CD4-positive, alpha-beta T cell treated with Interleukin-2 at 100 ng/mL for 4 hours (primary cell): ENCODE measurements at places on chromosomes 1 and 21.

DNA sequence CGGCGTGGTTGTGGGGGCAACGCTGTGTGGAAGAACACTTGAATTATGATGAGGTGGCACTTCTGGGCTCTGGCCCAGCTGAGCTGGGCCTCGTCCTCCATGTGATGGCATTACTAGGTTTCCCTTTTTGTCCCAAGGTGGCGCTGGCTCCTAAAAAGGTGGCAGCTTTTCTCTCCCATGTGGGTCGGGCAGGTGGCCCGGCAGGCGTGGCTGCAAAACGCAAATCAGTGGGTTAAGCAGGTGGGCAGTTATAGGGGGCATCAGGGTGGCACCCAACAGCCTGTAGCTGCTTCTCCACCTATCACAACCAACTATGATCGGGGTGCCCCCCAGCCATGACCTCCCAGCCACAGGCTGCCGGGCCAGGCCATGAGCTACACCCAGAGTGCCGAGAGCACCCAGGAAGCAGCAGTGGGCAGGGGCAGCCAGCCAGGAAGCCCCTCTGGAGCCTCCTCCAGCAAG lies 59.6 kb downstream of the KCNAB2 start:
- DNase-seq, result no peak

DNA sequence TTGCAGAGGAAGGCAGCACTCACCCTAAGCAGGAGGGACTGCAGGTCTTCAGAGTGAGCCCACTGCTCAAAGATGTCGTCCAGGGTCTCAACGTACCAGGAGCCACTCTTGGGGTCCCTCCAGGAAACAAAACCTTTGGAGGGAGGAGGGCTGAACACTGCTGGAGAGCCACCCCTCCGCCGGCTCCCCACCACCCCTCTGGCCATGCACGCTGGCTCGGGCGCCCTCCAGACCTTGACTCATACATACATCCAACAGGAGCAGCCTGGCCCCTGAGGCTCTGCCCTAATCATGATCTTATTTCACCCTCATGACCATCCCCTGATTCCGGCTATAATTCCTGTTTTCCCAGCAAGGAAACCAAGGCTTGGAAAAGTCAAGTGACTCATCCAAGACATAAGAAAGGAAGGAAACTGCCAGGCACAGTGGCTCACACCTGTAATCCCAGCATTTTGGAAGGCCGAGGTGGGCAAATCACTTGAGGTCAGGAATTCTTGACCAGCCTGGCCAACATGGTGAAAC lies 18.0 kb downstream of the CELA2B start:
- no peak for DNase-seq

GRCh38 chr1:101567582-101568189 lies 330.9 kb downstream of the S1PR1 start:
- DNase-seq, result peak; percentile 43

DNA sequence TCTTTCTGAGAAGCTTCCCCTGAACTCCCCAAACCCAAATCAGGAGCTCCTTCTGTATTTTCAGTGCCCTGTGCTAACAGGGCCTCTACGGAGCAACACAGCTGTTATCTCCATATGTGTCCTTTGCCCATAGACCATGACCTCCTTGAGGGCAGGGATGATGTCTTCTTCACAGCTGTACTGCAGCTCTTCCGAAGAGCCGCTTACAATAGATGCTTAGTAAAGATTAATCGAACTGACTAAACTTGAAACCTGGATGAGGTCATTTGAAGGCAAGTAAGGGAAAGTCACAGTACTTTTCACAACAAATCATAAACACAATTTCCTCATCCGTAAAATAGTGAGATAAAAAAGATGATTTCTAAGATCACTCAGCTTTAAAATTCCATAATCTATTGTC lies 4.4 kb upstream of the KCNN3 start:
- no peak for DNase-seq

DNA sequence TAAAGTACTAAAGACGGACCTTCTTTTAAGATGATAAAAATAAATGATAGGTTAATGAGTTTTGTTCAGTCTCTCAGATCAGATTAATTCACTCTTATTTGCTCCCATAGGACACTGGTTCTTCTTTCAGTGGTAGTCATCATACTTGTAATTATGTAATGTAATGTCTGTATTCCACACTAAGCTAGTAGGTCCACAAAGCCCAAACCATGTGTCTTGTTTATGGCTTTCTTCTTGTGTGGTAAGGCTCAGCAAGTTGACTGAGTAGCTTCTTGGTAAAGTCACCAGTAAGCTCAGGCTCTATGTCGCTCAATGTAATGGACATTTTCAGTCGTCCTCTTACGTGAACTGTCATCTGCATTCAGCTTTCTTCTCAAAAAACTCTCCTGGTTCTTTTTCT lies 2.5 kb downstream of the LYPLAL1 start:
- no peak for DNase-seq

DNA sequence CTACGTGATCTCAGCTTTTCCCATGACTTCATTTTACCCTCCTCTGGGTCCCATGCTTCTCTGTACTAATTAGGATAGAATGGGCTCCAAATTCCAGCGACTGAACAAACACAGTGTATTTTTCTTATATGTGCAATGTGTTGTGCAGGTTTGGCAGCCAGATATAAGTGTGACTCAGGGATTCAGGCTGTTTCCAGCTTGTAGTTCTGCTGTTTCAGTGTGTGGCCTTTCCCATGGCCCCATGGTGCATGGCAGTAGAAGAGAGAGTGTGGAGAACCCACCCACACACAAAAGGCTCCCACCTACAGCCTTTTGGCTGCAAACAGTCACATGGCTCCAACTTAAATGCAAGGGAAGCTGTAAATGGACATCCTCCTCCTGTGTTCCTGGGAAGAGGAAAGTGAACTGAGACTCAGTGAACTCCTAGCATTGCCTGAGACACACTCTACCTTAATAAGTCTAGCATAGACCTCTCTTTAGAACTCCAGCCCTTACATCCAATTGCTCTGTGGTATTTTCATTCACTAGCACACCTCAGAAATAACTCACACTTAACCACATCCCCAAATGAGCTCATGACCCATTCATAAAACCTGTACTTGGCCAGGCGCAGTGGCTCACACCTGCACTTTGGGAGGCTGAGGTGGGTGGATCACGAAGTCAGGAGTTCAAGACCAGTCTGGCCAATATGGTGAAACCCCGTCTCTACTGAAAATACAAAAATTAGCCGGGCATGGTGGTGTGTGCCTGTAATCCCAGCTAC lies 58.7 kb downstream of the KIAA0040 start:
- DNase-seq, result no peak

- peak; percentile 6 for DNase-seq
These were observed 52.0 kb upstream of the KCNA3 start for GRCh38 chr1:110726755-110727154.

GRCh38 chr1:47971385-47972160 lies 25.6 kb downstream of the TRABD2B start:
- DNase-seq, result no peak

GRCh38 chr1:246769306-246769705 lies 45.1 kb downstream of the SCCPDH start:
- DNase-seq, result no peak

- DNase-seq, result no peak
These were observed 110.4 kb downstream of the NFIA start for GRCh38 chr1:61192663-61193330.

DNA sequence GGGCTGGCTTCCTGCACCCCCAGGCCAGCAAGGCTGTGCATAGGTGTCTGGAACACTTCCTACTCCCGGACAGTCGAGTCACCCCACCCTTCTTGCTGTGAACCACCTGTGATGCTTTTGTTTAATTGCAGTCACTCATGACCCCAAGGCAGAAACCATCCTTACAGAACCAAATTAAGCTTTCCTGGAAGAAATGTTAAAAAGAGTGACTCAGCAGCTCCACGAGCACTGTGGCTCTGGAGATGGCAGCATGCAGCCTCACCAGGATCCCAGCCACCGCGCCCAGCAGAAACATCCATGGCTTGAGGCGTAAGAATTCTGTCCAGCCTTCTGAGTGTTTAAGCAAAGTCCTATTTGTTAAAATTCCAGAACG lies 28.8 kb downstream of the SNAP47 start:
- peak; percentile 17 for DNase-seq

DNA sequence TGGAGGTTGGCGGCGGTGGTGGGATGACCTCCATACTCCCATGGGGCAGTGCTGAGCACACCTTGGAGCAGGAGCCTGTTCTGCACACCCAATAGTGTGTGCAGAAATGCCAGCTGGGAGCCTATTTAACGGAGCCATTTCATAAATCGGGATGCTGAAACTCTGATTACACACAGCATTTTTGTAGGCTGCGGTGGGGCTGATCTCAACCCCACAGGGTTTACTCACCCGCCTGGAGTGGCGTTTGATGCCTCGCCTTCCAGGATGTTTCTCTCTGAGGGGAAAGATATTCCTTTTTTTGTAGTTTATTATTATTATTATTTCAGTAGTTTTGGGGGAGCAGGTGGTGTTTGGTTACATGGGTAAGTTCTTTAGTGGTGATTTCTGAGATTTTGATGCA lies 82.6 kb upstream of the WDR26 start:
- no peak for DNase-seq

DNA sequence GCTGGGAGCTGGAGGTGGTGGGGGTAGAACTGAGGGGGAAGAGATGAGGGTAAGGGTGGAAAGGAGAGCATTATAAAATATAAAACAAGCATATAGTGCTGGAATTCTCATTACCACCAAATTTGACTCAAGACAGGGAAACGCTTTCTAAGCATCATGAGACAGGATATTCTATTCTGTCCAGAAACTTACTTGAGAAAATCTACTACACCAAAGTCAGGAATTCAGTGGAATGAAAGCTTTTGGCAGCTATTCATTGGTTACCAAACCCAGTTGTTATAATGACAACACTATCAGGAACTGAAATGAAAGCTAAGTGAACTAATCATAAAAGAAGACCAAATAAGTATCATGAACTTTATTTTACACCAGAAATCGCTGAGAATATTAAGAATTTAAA lies 14.5 kb downstream of the AIDA start:
- no peak for DNase-seq

DNA sequence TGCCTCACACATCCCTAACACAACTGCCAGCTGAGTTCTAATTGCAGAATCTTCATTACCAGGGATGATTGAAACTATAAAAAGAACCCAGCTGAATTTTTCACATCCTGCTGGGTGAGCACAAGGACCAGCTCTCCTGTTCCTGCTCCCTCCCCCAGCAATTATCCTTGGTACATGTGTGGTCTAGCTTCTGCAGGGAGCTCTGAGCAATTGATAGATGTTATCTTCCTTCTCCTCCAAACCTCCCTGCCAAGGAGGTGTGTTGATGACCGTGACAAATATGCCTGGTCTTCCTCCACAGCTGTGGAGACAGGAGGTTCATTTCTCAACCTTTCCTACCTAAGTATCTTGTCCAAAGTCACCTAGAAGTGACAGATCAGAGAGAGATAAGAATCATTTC lies 65.3 kb upstream of the MAN1A2 start:
- DNase-seq, result no peak

DNA sequence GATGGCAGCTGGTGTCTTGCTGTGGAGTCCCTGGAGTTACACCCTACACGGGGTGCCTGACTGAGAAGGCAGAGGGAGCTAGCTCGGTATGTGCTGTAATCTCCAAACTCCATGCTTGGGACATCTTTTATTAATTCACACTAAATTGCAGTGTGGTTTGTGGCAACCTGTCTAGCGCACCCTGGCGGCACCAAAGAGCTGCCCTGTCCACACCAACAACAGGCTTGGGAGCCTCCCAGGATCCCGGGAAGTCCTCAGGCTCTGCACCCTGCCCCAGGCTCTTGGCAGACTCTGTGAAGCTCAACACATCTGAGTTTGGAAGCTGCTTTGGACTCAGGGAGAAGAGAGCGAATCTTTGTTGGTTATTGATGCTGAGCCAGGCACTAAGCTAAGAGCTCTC lies 138.9 kb downstream of the IGSF21 start:
- DNase-seq, result no peak

DNA sequence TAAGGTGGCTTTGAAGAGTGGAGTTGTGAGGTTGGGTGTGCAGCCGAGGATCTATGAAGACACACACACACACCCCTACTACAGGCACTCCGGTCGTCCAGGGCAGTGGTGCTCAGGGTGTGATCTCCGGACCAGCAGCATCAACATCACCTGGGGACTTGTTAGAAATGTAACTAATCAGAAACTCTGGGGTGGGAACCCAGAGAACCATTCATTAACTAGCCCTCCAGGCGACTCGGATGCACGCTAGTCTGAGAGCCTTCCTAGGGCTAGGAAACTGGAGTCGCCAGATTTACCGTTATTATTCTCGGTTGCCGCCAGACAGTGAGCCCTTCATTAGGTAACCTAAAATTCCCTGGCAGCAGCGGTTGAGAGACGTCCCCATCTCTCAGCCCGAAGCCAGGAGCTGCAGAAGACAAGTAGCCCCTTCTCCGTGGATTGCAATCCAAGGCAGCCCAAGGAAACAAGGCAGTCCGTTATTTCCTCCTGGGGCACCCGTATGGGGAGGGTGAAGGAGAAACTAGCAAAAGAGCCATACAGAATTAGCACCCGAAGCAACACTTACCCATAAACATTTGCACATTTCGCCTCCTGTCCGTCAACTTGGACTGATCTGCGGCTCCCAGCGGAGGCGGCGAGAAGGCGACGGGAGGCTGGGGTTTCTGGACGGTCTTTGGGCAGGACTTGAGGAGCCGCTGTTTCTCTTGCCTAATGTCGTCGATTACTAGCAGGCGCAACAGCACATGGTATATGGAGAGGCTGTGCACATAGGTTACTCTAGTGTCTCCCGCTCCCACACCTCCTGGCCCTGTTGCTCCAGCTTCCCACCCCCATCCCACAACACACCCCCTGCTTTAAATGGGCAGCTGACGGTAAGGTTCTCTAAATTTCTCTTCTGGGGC lies 2.9 kb upstream of the CCN1 start:
- no peak for DNase-seq

DNA sequence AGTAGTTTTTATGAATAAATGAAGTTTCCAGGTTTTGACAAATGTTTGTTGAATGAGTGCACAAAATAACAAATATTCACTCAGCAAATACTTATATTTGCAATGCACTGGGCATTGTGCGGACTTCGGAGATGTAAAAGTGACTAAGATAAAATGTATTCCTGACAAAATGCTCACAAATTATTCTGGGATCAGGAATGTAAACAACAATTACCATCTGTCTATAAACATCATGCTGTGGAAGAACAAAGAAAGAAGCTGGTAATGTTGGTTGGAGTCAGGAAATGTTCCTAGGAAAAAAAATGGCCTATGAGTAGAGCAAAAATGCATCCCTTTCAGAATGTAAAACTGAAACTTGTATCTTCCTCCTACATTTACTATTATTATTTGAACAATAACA lies 68.5 kb downstream of the CRB1 start:
- no peak for DNase-seq

DNA sequence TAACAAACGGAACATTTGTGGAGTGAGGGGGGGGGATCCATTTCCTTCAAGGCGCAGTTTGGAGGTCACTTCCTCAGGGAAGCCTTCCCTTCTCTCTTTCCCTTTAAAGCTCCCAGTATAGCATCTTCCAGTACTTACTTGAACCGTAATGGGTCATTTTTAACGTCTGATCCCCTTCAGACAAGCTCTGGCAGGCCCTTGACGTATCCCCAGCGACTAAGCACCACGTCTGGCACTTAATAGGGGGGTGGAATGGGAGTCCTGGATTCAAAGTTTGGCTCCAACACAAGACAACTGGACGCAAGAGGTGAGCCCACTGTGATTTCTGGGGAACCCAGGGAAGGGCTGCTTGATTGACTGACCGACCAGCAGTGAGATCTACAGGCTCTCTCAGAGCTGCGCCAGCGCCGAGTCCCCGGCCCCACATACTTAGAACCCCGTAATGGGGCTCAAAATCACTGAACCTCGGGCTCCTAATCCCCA lies 441 bp downstream of the YARS1 start:
- DNase-seq, result no peak

GRCh38 chr21:45516071-45516670 lies 26.1 kb downstream of the SLC19A1 start:
- no peak for DNase-seq
